Right ventricle myocardium superior (tissue), 1 donor: ENCODE measurements at places on chromosomes 16 and 17. TPM values are rescaled to one million over a fixed set of nuclear protein-coding genes. Genes with fewer than 3 reads are reported as not detected.

DNA sequence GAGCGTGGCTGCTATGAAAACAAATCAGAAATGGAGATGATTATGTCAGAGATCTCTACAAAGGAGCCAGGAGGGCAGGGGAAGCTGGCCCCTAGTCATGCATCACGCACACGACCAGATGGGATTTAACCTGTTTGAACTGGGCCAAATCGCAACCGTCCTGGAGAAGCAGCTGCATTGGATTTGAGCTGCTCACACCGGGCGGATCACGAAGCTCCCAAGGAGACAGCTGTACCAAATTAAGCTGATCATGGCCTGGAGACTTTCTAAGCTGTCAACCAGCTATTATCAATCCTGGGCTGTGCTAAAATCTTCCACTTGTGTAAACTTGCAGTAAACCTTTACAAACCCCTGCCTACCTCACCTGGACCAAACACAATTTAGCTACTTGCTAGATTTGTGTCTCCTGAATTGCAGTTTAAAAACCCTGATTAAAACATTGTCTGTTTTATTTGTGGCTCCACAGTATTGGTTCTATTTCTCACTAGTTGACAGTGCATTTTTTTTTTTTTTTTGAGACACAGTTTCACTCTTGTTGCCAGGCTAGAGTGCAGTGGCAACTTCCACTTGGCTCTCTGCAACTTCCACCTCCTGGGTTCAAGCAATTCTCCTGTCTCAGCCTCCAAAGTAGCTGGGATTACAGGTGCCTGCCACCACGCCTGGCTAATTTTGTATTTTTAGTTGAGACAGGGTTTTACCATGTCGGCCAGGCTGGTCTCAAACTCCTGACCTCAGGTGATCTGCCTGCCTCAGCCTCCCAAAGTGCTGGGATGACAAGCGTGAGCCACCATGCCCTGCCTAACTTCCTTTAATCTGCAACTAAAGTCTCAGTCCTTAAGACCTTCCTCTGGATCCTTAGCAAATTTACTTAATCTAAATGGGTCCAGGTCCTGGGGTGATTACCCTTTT is 98.3 kb upstream of the GRIN2A start:
- DNase-seq: no peak

- DNase-seq: no peak
Observed at GRCh38 chr16:10760858-10761257, 17.2 kb downstream of the NUBP1 start.

Gene BCKDK
- 84.3 TPM for total RNA-seq

DNA sequence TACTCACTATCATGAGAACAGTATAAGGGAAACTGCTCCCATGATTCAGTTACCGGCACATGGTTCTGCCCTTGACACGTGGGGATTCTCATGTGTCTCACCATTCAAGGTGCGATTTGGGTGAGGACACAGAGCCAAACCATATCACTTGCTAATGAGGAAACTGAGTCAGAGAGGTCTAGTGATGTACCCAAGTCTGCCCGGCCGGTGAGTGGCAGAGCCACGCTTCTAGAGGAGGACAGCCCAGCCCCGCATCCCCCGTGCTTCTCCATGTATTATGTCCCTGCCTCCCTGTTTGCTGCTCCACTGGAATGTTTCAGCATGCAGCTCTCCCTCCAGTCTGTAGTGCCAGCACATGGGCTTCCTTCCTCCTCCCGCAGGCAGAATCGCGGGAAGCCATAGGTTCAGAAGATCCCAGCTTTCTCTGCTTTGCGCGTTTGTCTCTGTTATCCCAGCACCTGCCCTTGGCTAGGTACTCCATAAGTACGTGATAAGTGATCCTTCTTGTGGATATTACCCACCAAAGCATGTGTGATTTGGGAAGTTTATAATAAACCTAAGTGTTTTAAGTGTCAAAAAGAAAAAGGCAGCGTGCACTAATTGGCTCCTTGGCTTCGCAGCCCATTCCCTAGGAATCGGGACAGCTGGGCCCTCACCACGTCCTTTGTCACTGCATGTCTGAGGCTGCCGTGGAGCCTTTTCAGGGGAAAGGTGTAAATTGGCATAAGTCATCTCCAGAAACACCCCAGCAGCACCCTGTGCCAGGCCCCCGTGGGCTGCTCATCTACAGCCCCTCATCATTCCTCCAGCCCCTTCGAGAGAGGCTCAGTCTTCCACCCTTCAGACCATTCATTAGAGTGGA is 103.8 kb downstream of the CLEC16A start:
- DNase-seq: no peak

Gene RNF112
- total RNA-seq: 2.2 TPM

DNA sequence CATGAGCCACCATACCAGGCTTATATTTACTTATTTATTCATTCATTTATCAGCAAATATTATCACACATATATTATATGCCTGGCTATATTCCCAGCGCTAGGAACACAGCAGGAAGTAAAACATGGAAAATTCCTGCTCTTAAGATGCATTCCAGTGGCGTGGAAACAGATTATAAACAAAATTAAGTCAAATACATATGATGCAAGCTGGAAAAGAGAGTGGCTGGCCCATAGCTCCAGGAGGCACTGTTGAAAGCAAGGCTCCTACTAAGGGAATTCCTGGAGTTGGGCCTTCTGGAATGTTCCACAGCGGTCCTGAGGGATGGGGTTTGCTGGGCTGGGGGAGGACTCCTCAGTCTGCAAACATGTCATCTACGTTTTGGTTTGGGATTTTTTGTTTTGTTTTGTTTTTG is 18.4 kb downstream of the ADCY9 start:
- DNase-seq: no peak

Gene KRT40
- not detected for total RNA-seq

Gene TBC1D16
- total RNA-seq: 14.0 TPM

- no peak for DNase-seq
Observed at GRCh38 chr17:49454050-49454449, 39.4 kb upstream of the PHB1 start.

DNA sequence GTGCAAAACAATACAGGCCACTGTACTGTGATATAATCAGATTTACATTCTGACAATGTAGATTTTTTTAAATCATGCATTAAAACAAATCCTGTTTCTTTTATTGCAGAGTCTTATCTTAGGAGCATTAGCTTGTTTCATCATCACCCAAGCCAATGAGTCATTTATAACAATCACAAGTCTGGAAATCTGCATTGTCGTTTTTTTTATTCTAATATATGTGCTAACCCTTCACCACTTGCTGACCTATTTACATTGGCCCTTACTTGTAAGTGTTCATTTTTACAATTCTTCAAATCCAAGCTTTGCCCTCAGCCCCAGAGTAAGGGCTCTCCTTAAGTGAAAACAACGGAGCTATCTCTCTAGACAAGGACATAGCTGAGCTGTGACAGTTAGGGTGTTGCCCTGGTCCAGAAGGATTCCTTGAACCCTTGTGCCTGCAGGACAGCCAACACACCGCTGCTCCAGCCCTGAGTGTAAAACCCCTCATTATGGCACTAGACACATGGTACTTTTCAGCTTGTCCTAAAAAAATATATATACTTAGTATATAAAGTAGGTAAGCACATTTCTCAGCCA is 3.7 kb downstream of the CMTM1 start:
- DNase-seq: no peak

Gene TNFSF13
- total RNA-seq: 8.3 TPM

- DNase-seq: no peak
Observed at GRCh38 chr16:65044873-65045272, 77.0 kb downstream of the CDH11 start.

- DNase-seq: no peak
Observed at GRCh38 chr16:19497176-19497575, 24.7 kb downstream of the GDE1 start.

DNA sequence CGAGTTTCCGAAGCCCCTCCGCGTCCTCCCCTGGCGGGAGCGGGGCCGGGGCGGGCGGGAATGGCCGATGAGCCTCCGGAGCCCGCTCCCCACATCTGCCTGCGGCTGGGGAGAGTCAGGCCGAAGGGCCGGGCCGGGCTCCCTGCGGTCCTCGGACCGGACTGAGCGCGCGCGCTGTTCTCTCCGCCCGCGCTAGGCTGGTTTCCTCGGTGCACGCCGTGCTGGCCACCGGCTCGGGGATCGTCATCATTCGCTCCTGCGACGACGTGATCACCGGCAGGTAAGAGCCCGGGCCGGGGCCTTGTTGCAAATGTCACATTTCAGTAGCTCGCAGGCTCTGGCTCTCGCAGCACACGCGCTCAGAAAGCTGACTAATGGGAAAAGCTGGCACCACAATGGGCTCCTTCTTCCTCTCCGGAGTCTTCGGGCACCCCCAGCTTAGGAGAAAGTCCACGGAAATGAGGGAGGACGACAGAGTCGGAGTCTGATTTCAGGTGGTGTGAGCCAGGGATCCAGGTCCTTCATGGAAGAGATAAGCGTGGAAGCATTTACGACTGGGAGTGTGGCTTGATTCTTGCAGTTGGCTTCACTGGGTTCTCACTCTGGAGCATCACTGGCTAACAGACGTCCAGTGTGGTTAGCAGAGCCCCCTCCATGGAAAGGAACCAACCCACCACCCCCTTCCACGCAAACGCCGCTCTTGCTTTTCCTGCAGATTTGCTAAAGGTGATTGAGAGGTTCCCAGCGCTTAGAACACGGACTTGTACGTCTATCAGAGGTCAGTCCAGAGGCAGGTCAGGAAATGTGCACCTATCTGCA is 715 bp downstream of the TLCD3A start:
- peak; percentile 50 for DNase-seq

DNA sequence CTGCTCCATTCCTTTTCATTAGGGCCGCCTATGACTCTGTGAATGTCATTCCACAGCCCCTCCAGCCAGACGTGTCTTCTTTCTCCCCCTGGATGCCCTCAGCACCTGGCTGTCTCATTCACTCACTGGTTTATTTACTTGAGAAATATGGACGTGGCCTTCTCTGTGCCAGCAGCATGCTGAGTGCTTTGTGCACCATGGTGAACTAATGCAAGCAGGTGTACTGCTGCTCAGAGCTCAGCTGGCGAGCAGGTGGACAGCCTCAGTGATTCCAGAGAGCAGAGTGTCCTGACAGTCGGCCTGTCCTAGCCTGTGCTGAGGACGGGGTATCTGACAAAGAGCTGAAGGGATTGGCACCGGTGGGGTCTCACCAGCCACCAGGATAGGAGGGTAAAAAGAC is 96.7 kb downstream of the GNAO1 start:
- no peak for DNase-seq

DNA sequence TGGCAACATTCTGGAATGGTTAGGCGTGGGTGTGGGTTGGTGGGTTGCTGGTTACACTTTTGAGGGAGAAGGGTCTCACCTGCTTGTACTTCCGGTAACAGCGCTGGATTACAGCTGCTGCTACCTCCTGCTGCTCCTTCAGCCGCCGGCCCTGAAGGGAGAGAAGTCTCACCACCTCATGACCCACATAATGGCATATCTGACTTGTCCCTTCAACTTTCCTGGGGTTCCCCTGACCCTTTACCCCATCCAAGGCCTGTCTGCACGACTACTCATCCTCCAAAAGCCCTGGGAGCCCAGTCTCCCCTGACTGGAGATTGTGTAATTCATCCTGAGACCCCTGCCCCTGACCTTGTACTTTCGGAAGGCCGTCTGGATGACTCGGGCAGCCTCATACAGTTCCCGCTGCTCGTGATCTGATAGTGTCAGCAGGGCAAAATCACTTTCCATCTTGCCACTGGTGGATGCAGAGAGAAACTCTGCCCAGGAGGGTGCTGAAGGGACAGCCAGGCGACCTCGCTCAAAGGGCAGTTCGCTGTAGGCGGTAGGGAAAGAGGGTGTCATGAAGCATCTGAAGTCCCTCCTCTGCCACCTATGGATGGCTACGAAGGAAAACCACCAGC is 2.0 kb upstream of the SPAG7 start:
- no peak for DNase-seq
